ENCODE measurements at places on chromosomes 7 and 10.

DNA sequence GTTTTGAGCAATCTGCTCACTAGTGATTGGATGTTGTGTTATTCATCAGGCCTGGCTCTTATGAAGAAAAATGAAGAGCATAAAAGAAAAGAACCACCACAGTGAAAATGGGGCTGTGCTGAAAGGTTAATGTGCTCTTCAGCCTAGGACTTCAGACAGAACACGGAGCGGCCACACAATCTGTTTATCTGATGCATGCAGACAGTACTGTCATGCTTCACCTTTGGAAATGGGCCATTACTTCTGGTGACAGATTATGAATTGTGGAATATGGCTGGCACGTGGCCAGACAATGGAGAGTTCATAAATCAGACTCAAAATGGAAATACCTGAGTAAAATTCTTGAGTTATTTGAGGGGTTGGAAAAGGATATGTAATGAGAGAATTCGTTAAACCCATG is 86.0 kb upstream of the NOBOX start:
- DNase-seq, result no peak

DNA sequence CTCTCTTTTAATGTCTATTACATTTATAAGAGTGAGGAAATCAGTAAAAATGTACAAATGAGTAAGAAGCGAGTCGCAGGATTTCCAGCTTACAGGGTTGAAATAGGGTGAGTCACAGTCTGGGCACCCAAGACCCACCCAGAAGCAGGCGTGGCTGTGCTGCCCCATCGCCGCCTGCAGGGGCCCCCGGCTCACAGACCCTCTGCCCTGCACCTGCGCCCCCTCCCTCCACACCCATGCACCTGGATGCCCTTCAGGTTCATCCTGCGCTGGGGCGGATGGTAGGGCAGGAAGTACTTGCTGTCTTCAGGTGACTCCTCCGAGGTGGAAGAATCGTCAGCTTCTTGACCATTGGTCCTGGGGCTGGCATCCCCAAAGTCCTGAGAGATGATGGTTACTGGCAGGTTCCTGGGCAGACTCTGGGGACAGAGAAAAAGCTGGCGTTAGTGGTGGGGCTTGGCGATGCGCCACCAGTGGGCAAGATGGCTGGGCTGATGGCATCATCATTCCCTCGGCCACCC is 90.2 kb upstream of the GNA12 start:
- peak; percentile 27 for DNase-seq

- no peak for DNase-seq
These were observed 21.6 kb downstream of the OR2AE1 start for GRCh38 chr7:99855236-99855635.

DNA sequence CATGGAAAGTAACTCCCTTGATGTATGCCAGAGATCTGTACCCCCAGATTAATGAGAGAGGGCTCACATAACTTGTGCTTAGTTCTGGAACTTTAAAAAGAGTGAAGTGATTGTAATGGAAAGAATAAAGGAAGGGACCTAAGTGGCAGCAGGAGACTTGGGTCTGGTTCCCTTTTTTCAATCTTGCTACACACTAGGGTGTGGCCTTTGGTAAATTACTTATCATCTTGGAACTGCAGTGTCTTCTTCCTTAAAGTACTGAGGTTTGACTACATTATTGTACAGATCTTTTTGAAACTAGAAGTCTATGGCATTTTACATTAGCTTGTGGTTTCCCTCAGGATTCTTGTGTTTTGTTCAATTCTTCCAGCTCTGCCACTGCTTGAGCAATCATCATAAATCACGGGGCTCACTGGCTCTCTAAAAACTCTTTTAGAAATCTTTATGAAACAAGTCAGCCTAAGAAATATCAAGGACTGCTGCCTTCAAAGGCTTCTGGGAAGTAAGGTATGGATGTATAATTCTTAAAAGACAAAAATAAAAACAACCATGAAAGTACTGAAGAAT is 22.5 kb upstream of the CHRM2 start:
- DNase-seq, result no peak

DNA sequence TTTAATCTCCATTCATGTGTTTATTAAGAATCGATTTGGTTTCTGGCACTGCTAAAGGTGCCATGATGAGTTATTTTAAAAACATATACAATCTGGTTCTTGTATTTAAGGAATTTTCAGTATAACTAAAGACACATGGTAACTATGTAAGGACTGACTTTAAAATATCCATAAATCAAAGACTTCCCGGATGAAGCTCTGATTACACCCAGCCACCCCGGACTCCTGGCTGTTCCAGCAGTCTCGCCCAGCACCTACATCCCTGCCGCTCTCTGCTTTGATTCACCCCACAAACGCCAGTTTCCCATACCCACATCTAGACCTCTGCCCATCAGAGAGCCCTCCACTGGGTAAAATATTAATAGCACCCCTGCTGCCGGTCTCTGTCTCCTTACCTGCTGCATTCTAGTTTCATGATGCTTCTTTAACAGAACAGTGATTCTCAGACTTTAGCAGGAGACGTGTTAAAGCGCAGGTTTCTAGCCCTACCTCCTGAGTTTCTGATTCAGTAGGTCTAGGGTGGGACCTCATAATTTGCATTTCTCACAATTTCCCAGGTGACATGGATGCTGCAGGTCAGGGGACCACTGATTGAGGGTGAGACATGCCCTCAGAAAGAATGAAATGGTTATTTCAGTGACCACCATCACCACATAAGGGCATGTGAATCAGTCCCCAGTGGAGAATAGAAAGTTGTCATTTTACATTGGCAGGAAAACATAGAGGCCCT is 185.7 kb downstream of the KIAA1217 start:
- DNase-seq, result no peak
